Activated CD8-positive, alpha-beta memory T cell treated with anti-CD3 and anti-CD28 coated beads for 1 hour (primary cell): ENCODE measurements at places on chromosomes 7 and 10.

- DNase-seq: no peak
These were observed 86.7 kb upstream of the GNAI1 start for GRCh38 chr7:80047856-80048459.

- DNase-seq: no peak
These were observed 12.2 kb upstream of the RFC2 start for GRCh38 chr7:74266191-74266963.

GRCh38 chr10:125130260-125130659 lies 30.1 kb downstream of the CTBP2 start:
- DNase-seq: no peak

DNA sequence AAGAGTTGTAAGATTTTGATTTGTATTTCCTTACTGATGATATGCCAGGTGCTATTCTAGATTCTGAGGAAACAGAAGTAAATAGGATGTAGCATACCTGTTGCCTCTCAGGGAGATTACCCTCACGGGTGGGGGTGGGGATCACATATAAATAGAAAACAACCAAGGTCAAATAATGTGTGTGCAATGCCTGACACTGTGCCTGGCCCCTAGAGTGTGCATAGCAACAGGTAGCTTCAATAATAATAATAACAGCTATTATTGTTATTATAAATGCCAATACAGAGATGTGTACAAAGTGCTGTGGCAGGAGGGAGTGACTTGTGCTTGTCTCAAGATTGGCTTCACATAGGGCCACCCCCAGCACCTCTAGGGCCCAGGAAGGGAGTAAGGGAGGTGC lies 24.0 kb downstream of the CNNM1 start:
- no peak for DNase-seq

GRCh38 chr10:73060738-73061635 lies 35.7 kb downstream of the P4HA1 start:
- DNase-seq: no peak

- DNase-seq: no peak
These were observed 6.5 kb downstream of the DLX5 start for GRCh38 chr7:97018126-97018601.

DNA sequence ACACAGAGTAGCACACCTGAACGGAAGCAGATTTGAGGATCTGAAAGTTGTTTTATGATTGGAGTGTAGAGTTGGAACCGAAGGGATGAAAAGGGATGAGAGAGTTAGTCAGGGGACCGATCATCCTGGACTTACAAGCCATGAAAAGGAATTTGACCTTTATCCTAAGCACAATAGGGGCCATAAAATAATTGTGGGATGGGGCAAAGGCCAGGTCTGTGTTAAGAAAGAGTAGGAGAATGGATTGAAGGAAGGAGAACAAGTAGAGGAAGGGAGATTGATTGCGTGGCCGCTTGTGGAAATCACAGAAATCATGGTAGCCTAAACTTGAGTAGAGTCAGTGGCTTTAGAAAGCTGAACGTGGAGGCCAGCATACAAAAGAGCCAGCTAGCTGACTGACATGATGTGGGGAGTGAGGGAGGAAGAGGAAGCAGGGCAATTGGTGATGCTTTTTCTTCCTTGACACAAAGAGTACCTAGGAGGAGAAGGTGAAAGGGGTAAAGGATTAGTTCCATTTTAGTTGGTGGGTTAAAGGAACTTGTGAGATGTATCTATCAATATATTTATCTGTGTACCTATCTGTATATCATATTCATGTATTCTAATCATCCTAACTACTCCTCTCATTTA lies 67.1 kb upstream of the RPA3 start:
- no peak for DNase-seq

GRCh38 chr7:101582971-101583370 lies 46.1 kb downstream of the MYL10 start:
- DNase-seq: no peak

DNA sequence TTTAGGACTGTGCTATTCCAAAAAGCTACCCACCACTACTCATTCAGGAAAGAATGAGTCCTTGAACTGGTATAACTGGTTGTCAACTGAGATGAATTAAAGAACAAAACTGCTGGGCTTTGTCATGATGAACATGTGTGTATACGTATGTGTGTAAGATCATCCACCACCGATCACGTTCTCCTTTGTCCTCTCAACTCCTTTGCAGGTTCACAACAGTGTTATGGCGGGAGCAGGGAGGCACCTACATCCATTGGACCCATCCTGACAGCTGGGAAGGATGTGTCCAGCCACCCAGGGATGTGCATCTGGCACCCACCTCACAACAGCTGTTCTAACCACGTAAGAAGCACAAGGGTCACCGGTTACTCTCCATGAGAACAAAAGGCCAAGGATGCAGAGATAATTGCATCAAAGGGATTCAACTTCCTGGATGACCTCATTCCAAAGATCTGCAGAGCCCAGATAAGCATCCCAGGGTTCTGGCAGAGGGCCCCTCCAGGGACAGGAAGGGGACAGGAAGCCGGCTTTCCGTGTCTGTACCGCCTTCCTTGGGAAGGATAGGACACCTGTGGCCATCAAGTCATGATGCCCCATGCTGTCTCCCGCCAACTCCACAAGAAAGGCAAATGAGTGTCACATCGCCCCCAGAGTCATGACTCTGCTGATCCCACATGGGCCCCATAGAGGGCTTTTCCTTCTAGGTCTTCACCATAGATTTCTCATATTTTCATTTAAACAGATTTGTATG lies 66.1 kb downstream of the STEAP1B start:
- DNase-seq: no peak

GRCh38 chr10:122461729-122462532 lies 578 bp downstream of the HTRA1 start:
- DNase-seq: no peak

- no peak for DNase-seq
These were observed 75.3 kb upstream of the TAS2R16 start for GRCh38 chr7:123070702-123071286.

DNA sequence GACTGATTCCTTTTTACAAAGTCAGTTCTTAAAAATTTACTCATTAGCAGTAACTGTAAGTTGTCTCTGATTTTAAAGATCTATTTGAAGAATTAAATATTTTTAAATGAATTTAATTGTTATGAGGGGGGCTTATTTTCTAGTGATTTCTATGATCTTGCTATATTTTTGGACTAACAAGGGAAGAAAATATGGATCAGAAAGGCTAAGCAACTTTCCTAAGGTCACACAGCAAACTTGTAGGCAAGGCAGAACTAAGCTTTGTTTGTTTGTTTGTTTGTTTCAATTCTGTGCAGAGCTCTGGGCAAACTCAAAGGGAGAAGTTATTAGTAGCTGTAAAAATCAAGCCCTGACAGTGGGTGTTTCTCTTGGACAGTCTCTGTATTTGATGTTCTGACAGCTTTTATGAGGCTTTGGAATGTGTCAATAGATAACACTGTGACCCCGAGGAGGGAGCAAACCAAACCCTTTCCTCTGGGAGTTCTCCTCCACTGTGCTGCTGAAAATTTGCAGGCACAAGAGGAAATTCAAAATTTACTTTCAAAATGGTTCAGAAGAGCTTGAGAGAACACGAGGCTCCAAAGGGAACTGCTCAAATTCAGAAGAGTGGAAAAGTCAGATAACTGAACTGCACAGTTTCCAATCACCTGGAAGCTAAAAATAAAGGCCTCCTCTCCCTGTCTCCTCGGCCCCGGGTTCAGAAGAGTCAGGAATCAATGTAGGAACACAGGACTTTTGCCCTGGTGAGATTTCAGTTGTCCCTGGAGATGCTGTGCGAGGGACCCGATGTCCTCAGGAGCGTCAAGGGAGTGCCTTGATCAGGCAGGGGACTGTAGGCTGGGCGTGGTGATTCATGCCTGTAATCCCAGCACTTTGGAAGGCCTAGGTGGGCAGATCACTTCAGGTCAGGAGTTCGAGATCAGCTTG lies 325.7 kb downstream of the GATA3 start:
- DNase-seq: no peak
